ENCODE measurements at places on chromosomes 3 and 15.

DNA sequence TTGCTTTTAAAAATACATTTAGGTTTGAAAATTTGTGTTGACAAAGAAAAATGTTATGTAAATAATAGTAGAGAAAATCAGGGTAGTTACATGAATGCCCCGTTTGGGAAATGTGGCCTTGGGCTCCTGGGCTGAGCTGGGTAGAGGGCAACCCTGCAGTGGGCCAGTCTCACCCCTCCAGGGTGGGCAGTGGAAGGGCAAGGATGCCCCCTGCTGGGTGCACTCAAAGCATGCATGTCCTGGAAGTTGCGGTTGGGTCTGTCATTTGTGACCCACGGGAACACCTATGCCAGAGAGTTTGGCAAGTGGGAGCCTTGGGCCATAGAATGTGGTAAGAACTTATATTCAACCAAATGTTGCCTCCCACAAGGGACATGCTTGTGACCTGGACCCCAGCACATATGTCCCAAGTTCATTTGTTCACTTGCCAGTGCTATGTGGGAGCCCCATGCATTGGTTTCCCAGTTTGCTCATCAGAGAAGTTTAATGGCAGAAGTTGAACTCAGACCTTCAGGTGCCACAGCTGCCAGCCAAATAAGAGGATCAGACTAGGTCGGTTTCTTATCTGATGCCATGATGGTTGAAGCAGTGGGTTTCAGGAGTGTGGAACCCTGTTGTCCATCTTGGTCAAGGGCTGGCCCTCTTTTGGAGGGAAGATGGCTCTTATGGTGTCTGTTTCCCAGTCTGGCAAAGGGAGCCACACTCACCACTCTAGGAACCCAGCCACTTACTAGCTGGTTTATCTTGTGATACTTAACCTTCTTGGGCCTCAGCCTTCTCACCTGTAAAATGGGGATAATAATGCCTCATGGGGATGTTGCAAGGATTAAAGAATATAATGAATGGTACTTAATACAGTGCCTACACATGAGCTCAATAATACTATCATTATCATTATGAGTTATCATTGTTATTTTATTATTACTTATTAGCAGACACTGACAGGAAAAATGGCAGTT lies 2.5 kb upstream of the PLCB2 start:
- no peak for DNase-seq

- no peak for DNase-seq
These were observed 327.1 kb upstream of the GOLIM4 start for GRCh38 chr3:168422843-168423242.

GRCh38 chr15:100275641-100276040 lies 66.1 kb downstream of the ADAMTS17 start:
- no peak for DNase-seq

DNA sequence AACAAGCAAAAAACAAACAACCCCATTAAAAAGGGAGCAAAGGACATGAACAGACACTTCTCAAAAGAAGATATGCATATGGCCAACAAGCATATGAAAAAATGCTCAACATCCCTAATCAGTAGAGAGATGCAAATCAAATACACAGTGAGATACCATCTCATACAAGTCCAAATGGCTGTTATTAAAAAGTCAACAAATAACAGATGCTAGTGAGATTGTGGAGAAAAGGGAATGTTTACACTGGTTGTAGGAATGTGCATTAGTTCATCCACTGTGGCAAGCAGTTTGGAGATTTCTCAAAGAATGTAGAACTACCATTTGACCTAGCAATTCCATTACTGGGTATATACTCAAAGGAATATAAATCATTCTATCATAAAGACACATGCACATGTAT lies 44.5 kb downstream of the RIOX2 start:
- peak; percentile 24 for DNase-seq

DNA sequence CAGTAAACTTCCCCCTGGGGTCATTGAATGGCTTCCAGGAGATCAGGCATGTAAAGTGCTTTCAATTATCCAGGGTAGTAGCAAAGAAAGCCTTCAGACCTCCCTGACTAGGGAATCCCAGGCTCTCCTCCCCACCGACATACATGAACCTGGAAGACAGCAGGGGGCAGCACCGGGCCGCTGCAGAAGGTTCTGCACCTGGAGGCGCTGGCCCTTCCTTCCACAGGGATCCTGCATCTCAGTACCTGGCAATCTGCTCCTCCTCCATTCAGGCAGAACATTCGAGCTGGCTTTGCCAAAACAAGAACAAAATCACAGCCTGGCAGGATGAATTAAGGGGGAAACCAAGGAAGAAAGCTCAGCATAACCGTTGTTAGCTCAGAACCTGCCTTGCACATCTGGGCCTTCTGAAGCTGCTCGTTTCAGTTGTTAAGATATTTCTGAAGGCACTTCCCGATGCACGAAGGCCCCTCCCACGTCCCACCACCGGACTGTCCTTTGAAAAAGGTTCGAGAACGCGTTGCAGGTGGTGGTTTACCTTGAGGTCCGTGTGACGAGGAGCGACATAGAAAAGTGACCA lies 237.7 kb downstream of the SLCO3A1 start:
- DNase-seq: no peak

DNA sequence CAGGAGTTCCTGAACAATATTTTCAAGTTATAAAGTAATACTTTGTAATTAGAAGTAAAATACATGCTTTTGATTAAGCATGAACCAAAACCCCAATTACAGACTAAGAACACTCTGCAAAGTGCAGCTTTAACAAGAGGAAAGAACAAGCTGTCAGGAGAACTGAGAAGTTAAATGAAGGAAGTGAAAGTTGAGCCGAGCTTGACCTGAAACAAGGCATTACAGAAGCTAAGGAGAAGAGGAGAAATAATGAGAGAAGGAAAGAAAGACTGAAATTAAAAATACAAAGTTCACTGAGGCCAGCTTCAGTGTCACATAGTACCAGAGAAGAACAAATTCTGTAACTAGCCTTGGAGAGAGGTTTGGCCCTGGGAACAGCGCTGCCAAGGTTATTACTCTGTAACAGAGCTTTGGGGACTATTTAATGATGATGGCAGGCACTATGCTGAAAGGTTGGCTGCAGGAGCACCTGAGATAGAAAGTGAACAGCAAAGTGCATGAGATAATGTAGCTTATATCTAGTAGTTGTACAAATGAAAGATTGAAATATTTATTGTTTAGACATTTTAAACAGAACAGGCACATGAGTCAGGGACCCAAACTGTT lies 241.9 kb upstream of the PEX5L start:
- DNase-seq: no peak

GRCh38 chr3:129953621-129954020 lies 20.9 kb upstream of the TRH start:
- no peak for DNase-seq

- peak; percentile 74 for DNase-seq
These were observed 82.9 kb upstream of the GSK3B start for GRCh38 chr3:120177151-120177550.

DNA sequence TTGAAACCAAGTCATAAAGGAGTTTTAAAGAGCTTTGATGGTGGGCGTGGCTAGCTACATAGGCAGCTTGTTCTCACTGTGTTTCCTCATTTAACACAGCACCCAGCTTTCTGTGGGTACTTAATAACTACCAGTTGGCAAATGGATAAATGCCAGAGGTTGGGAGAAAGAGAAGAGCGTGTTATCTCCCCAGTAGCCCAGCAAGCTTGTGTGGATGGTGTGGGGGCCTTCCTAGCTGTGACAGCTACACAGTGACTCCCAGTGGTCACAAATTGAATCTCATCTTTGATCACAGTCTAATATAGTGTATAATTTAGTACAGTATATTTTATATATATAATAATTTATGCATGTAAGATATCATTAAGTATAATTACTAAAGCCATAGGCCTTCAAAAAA lies 984.1 kb downstream of the EPHA3 start:
- peak; percentile 22 for DNase-seq
